Lung (tissue), 17 donors: ENCODE measurements at places on chromosomes 5 and 9. TPM values are rescaled to one million over a fixed set of nuclear protein-coding genes. Genes with fewer than 3 reads are reported as not detected.

The TOR4A gene
- total RNA-seq: 42.5 TPM

GRCh38 chr9:108511307-108511706, 344.5 kb downstream of the ACTL7B start:
- no peak for DNase-seq

- no peak for DNase-seq
These were observed 16.8 kb downstream of the FRMD3 start for GRCh38 chr9:83521411-83521810.

GRCh38 chr9:92774274-92774673, 9.6 kb upstream of the BICD2 start:
- no peak for DNase-seq

DNA sequence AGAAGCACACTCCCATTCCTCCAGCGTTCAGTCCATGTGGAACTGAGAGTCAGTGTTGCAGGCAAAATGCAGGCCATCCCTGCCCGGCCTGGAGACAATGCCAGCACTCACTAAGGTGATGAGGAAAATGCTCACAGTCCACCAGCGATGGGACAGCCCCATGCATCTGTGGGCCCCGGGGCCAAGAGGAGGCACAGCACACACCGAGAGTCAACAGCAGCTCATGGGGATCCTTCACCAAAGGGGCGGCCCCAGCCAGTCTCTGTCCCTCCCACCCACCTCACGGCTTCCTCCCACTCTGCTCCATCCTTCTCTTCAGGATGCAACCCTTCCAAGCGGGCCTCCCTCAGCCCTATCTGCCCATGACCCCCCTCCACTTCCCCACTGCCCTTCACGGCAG, 6.2 kb downstream of the SEMA4D start:
- no peak for DNase-seq
